Epithelial cell of proximal tubule (primary cell): ENCODE measurements at places on chromosomes 3 and 15. TPM values are rescaled to one million over a fixed set of nuclear protein-coding genes. Genes with fewer than 3 reads are reported as not detected.

The LRRC49 gene
- total RNA-seq: 7.4 and 18.0 TPM in 2 replicates

The SPINT1 gene
- total RNA-seq: 159 and 319 TPM in 2 replicates

The OIP5 gene
- 21.8 and 35.4 TPM in 2 replicates for total RNA-seq

The FAM3D gene
- not detected in 2 replicates for total RNA-seq

The FSD2 gene
- not detected in 2 replicates for total RNA-seq

The ARGFX gene
- not detected in 2 replicates for total RNA-seq

The MITF gene
- total RNA-seq: 40.0 and 59.7 TPM in 2 replicates

The ATP6V1A gene
- total RNA-seq: 40.4 and 42.2 TPM in 2 replicates

The CSPG4 gene
- 1.2 and 2.1 TPM in 2 replicates for total RNA-seq

The NRROS gene
- total RNA-seq: 0.35 and 2.5 TPM in 2 replicates

The CA12 gene
- 6.3 and 19.7 TPM in 2 replicates for total RNA-seq

The ZIC1 gene
- not detected in 2 replicates for total RNA-seq

The LHFPL4 gene
- not detected in 2 replicates for total RNA-seq

The FOXB1 gene
- not detected in 2 replicates for total RNA-seq

The PDZRN3 gene
- 0.17 and 0.22 TPM in 2 replicates for total RNA-seq

The FANCD2OS gene
- not detected in 2 replicates for total RNA-seq

The CCDC54 gene
- not detected in 2 replicates for total RNA-seq

The CCK gene
- total RNA-seq: 0.63 TPM in 1 of 2 replicates, not detected in the other

The DIPK2A gene
- 12.6 and 17.5 TPM in 2 replicates for total RNA-seq

The ADAMTS9 gene
- 16.9 and 92.7 TPM in 2 replicates for total RNA-seq

The SPESP1 gene
- 0.51 and 2.1 TPM in 2 replicates for total RNA-seq

The SH2D7 gene
- total RNA-seq: not detected in 2 replicates

The GPR27 gene
- total RNA-seq: 1.2 and 3.9 TPM in 2 replicates

The CACNA1D gene
- 0.07 and 1.9 TPM in 2 replicates for total RNA-seq

The NTRK3 gene
- not detected in 2 replicates for total RNA-seq

The MESP2 gene
- 1.1 and 2.5 TPM in 2 replicates for total RNA-seq

The UROC1 gene
- not detected in 2 replicates for total RNA-seq

The IGSF10 gene
- total RNA-seq: under 0.01 and 0.07 TPM in 2 replicates

The HDC gene
- total RNA-seq: not detected in 2 replicates

The LMAN1L gene
- not detected in 2 replicates for total RNA-seq

The ROBO1 gene
- total RNA-seq: 19.4 and 21.6 TPM in 2 replicates

The RNF13 gene
- total RNA-seq: 22.7 and 27.1 TPM in 2 replicates

The GRK7 gene
- total RNA-seq: not detected in 2 replicates

The ACTC1 gene
- total RNA-seq: not detected in 2 replicates

The FOXL2 gene
- total RNA-seq: 1.5 and 2.0 TPM in 2 replicates

The RHCG gene
- 0.07 TPM in 1 of 2 replicates, not detected in the other for total RNA-seq
